ENCODE measurements at places on chromosomes 1 and 21. TPM values are rescaled to one million over a fixed set of nuclear protein-coding genes. Genes with fewer than 3 reads are reported as not detected.

DNA sequence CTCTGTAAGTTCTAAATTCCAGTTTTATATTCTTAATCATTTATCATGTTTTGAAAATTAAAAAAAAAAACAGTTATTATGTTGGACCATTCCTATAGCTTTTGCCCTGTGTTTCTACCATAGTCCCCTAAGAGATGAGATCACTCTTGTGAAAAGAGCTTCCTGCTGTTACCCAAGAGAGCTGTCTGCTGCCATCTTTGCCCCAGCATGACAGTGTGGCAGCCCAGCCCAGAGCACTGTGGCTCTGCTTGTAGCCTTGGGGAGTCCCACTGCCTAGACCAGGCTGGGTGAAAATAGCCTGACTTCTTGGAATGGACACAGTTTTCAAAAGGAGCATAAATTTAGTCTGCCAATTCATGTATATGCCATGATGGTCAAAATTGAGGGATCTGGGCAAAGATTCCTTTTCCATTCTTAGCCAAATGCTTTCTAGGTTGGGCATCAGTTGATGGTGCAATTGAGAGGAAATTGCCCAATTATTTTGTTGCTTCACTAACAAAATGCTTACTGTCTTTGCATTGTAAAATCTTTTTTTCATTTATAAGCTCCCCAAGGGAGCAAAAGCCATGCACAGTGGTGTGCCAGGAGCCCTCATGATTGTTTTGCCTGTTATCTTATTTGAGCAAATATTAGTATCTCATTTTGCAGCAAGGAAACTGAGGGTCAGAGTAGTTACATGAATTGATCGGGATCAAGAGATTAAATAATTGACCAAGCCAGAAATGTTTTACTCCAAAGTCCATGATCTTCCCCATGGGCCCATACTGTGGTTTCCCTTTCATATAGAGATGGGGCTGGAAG lies 72.8 kb downstream of the ETS2 start:
- H3K27me3 ChIP-seq = no peaks in the 10 kb centered on the region
- peaks cover 11% of the 10 kb centered on the region for H3K36me3 ChIP-seq
- DNase-seq = no peak
- no peak overlapping the region for H3K4me3 ChIP-seq
- no peak overlapping the region for H3K27ac ChIP-seq
- no peaks in the 10 kb centered on the region for H3K4me1 ChIP-seq

DNA sequence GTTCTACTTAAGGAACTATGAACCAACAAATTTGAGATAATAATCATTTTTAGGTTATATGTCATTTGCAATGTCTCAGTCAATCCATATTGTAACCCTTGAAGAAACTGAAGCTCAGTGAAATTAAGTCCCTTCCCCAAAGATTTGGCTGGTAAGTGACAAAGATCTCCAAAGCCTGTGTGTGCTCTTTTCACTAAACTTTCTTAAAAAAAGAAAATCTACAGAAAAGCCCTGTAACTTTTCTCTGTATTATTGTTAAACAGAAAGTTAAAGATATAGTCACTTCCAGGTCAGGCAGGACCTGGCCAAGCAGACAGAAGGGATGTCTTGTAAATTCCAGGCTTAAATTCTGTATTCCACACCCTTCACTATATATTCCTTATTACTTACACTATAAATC lies 1.5 kb downstream of the LIX1L start:
- DNase-seq = no peak
- no peaks in the 10 kb centered on the region for H3K36me3 ChIP-seq
- H3K27me3 ChIP-seq = peaks cover 17% of the 10 kb centered on the region
- peak overlapping the region; percentile 89 for H3K4me3 ChIP-seq

DNA sequence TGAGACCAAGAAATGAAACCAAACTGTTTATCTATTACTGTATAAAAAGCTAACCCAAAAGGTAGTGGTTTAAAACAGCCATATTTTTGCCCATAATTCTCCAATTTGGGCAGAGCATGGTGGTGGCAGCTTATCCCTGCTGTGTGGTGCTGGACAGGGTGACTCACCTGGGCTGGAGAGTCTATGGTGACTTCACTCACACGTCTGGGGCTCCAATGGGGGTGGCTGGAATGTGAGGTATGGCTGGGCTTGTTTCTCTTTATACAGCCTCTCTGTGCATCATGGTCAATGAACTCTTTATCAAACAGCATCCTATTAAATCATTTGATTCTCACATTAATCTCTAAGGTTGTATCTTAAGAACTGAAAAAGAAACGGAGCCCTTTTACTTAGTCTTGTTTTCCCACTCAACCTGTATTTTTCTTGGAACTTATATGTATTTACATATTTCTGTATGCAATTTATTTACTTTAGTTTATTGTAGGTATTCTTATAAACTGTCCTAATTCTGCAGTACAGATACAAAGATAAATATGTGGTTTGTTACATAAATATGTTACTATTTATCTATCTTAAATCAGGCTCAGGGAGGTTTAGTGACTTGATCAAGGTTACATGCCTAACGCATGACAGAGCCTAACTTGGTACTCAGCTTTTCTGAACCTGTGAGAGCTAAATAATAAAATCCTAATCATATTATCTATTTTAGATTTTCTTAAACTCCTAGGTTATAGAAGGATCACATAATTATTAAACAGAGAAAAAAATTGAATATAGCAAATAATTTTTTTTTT lies 37.5 kb upstream of the WLS start:
- no peak overlapping the region for H3K27ac ChIP-seq
- no peak overlapping the region for H3K4me3 ChIP-seq
- H3K36me3 ChIP-seq = no peaks in the 10 kb centered on the region
- H3K4me1 ChIP-seq = no peaks in the 10 kb centered on the region
- DNase-seq = no peak

DNA sequence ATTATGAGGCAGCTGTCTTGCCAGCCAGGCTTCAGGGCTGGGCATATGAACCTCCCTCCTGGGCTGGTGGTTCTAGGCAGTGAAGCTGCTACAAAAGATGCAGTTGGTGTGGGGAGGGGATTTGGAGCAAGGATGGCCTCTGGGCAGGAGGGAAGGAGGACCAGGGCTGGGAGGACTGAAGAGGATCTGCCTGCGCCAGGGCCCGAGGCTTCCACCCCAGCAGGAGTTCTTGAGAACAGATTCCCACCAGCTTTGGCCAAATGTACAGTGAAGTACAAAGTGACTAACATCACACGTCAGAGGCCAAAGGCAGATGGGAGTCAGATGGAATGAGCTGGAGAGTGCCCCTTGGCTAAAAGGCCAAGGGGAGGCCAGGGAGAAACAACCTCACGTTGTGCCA lies 62.4 kb downstream of the DDX20 start:
- no peak overlapping the region for H3K27ac ChIP-seq
- no peak overlapping the region for H3K4me3 ChIP-seq
- peaks cover 16% of the 10 kb centered on the region for H3K27me3 ChIP-seq
- no peaks in the 10 kb centered on the region for H3K36me3 ChIP-seq
- no peak for DNase-seq

- H3K4me1 ChIP-seq = peaks cover 18% of the 10 kb centered on the region
- H3K36me3 ChIP-seq = no peaks in the 10 kb centered on the region
- no peak overlapping the region for H3K27ac ChIP-seq
- no peaks in the 10 kb centered on the region for H3K27me3 ChIP-seq
Observed at GRCh38 chr1:210447456-210448057, 118.9 kb downstream of the HHAT start.

GRCh38 chr1:97385536-97386277 lies 535.1 kb downstream of the DPYD start:
- H3K4me1 ChIP-seq = peaks cover 11% of the 10 kb centered on the region
- no peak for DNase-seq
- no peaks in the 10 kb centered on the region for H3K27me3 ChIP-seq

GRCh38 chr21:43909741-43910400 lies 44.8 kb downstream of the AGPAT3 start:
- H3K27ac ChIP-seq = no peak overlapping the region
- no peaks in the 10 kb centered on the region for H3K27me3 ChIP-seq
- DNase-seq = no peak
- H3K36me3 ChIP-seq = peaks cover 9% of the 10 kb centered on the region

DNA sequence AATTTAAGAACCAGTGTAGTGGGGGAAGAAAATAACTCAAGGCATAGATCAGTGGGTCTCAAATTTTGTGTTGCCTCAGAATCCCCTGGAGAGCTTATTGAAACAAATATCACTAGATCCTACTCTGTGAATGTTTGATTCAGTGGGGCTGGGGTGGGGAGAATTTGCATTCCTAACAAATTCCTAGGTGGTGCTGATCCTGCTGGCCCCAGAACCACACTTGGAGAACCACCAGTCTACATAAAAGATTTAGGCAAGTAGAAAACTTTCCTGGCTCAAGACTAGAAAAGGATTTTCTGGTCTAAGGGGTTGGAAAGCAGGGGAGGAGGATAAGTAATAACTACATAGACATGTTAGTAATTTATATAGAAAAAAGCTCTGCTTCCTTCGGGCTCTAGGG lies 34.1 kb upstream of the C1orf21 start:
- H3K27ac ChIP-seq = no peak overlapping the region
- H3K4me1 ChIP-seq = no peaks in the 10 kb centered on the region
- no peaks in the 10 kb centered on the region for H3K36me3 ChIP-seq
- no peaks in the 10 kb centered on the region for H3K27me3 ChIP-seq

DNA sequence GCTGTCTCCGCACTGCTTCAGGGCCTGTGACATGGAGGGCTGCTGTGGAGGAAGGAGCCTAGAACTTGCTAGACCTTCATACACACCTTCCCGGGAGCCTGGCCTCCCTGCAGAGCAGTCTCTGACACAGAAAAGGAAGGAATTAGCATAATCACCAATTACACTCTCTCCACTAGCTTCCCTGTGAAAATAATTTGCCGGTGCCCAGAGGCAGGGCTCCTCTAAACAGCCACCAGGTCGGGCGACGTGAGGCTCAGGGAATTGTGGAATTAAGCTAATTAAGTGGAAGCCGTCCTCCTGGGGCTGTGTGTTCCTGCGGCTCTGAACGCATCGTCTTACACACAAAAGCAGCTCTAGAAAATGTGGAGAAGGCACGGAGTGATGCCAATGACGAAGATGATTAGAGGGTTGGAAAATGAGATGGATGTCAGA lies 82.6 kb downstream of the NENF start:
- H3K27me3 ChIP-seq = peaks cover 4% of the 10 kb centered on the region
- DNase-seq = no peak
- peak overlapping the region; percentile 63 for H3K27ac ChIP-seq
- H3K4me3 ChIP-seq = no peak overlapping the region

GRCh38 chr21:31597683-31598082 lies 61.8 kb upstream of the SOD1 start:
- H3K27me3 ChIP-seq = no peaks in the 10 kb centered on the region
- H3K4me1 ChIP-seq = peaks cover 12% of the 10 kb centered on the region
- no peaks in the 10 kb centered on the region for H3K36me3 ChIP-seq
- no peak overlapping the region for H3K4me3 ChIP-seq
- no peak for DNase-seq

GRCh38 chr1:227255086-227255732 lies 63.1 kb downstream of the CDC42BPA start:
- DNase-seq = no peak
- H3K4me1 ChIP-seq = peaks cover 6% of the 10 kb centered on the region
- no peak overlapping the region for H3K4me3 ChIP-seq
- H3K27me3 ChIP-seq = no peaks in the 10 kb centered on the region
- peaks cover 2% of the 10 kb centered on the region for H3K36me3 ChIP-seq

DNA sequence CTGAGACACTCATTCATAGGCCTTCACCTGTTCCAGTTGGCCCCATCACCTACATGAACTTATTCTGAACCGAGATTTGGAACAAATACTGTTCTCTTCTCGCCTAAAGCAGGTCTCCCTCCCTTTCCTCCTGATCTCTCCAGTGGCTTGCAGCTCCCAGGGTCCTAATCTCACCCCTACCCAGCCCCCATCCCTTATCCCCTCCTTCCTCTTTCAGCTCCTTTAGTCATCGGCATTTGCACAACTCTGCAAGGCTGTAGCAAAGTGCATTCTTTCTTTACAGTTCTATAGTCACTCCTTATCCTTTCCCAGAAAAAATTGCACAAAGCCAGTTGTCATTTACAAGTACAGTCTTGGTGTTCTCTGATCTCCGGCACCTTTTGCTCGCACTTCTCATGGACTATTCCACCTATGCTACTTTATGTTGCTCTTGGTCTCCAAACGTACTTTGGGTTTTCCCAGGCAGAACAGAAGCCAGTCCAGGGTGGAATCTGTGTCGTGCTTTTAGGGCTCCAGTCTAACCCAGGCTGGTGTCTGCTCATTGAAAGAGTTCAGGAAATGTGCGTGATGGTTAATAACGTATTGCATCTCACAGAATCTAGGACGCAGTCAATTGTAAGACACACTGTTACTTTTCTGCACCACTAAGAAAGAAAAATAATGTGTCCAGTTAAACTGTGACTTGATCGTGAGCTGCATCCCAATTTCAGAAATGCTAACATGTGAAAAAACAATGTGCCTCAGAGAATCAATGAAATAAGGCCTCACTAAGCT lies 965 bp downstream of the ABCA4 start:
- H3K27ac ChIP-seq = peak overlapping the region; percentile 35
- H3K4me3 ChIP-seq = no peak overlapping the region
- no peak for DNase-seq
- H3K36me3 ChIP-seq = no peaks in the 10 kb centered on the region
- no peaks in the 10 kb centered on the region for H3K27me3 ChIP-seq

GRCh38 chr1:221350091-221350490 lies 391.8 kb downstream of the DUSP10 start:
- no peak for DNase-seq
- no peaks in the 10 kb centered on the region for H3K36me3 ChIP-seq
- no peaks in the 10 kb centered on the region for H3K4me1 ChIP-seq
- no peaks in the 10 kb centered on the region for H3K27me3 ChIP-seq

DNA sequence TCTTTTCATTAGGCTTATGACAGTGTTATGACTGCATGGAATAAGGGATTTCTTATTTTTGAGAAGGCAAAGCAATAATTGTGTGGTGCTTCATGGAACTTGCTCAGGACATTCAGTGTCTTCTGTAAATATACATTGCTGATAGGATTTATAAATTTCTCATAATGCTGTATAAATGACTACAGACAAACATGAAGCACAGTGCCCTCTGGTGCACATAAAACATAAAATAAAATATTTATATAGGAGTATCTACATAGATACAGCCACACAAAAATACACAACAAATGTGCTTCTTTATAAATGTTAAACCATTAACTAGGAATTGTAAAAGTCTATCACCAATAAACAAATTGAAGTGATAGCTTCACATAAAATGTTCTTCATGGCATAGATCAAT lies 24.1 kb downstream of the BRINP3 start:
- no peak for DNase-seq
- no peaks in the 10 kb centered on the region for H3K4me1 ChIP-seq
- H3K36me3 ChIP-seq = no peaks in the 10 kb centered on the region

DNA sequence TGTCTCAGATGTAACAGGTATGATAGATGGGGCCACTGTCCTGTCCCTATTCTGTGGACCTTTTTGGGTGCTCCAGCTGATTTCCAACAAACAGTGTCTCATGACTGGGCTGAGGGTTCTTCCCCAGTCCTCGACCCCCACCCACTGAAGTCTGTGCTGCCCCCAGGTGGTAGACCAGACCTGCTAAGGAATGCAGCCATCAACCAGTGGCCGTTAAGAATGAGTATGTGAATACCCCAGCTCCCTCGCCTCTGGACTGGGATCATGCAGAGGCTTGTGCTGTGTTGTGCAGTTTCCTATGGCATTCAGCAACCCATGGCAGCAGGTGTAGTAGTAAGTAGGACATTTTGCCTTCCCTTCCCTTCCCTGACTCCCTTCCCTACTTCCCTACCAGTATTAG lies 183.1 kb upstream of the KAZN start:
- no peak for DNase-seq
- no peaks in the 10 kb centered on the region for H3K36me3 ChIP-seq
- H3K27me3 ChIP-seq = no peaks in the 10 kb centered on the region
- H3K27ac ChIP-seq = no peak overlapping the region
- no peak overlapping the region for H3K4me3 ChIP-seq
- H3K4me1 ChIP-seq = no peaks in the 10 kb centered on the region

Gene FAM72A
- total RNA-seq = 11.2 TPM

Gene LRRC3
- total RNA-seq = 10.1 TPM

Gene RBP7
- total RNA-seq = not detected

Gene DEGS1
- 40.5 TPM for total RNA-seq

Gene KIRREL1
- 64.9 TPM for total RNA-seq

Gene IVL
- not detected for total RNA-seq

Measured in neural crest cell (in vitro differentiated cells).